ENCODE measurements at places on chromosomes 7 and 10.

DNA sequence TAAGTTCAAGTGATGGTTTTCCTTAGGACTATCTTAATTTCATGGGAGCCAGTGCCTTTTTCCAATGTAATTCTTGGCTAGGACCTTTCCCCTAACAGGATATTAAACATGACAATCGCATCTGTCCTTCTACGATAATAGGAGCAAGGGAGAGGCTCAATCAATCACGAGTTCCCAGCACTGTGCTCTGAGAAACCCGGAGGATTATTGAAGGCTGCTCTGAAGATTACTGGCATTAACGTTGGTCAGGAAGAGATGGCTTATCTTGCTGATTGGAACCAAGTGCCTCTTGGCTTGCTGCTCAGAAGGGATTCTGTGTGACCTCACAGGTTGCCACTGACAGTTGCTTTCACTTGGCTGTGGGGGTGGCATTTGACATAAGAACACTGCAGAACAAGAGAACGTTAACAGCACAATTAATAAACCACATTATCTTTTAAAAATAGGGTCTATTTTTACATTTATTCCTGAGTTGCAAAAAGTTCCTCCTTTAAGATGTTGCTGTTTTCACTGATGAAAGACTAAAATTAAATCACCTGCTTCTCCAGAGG lies 252.1 kb upstream of the TAC1 start:
- no peak for DNase-seq

DNA sequence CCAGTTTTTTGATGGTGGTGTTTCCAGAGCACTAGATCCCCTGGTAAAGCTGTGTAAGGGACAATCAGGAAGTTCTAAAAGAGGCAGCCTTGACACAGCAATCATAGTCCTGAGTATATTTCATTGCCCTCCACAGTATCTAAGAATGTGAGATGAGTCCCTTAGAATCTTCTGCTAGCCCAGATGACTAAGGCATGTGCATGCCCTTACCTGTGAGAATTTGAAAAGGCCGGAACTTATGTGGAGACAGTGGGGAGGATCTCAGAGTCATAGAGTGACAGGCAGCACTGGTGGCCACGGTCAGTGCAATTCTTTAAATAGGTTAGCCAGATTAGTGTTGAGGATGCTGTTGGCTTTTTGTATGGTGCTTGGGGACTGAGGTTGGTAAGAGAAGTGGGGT lies 361.4 kb upstream of the VSTM2A start:
- DNase-seq: no peak

GRCh38 chr7:22786290-22786932 lies 36.2 kb downstream of the TOMM7 start:
- DNase-seq: no peak

DNA sequence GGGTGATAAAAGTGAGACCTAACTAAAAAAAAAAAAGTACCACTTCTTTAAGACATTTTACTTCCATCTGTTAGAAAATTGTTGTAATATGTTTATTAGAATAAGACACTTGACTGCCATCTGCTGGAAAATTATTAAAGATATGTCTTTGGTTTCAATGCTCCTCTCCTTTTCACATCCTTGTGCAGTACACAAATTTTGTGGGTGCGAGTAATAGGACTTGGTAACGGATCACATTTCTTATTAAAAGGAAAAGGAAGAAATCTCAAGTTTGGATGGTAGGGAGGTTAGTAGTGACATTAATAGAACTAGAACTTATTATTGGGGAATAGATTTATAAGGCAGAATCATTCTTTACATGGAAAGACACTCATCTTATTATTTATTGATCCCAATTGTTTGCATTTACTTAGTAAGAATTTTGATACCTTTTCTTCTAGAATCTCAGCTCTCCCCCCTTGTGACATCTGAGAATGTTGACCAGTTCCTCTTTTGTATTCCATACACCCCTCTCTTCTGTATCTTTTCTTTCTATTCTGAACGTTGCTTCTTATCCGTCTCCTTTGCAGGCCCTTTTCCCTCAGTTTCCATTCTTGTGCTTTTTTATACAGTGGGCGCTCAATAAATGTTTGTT lies 43.0 kb upstream of the RPA3 start:
- DNase-seq: no peak

DNA sequence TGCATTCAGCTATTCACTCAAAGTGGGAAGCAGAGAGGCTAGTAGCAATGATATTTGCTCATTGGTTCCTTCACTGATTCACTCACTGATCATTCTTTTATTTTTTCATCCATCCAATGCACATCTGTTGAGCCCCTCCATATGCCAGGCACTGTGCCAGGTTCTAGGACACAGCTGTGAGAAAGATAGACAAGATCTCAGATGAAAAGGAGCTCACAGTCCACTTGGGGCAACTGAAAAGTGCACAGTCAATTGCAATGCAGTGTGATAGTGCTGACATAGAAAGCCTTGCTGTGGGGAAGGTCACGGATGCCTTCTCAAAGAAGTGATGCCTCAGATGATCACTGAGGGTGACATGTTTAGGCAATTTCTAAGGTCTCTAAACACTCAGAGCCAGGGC lies 262.3 kb downstream of the PTEN start:
- no peak for DNase-seq

All from activated CD4-positive, alpha-beta T cell treated with anti-CD3 and anti-CD28 coated beads, Interleukin-2, amount 50 U/mL, for 4 hours (primary cell).